ENCODE measurements at places on chromosomes 4 and X. TPM values are rescaled to one million over a fixed set of nuclear protein-coding genes. Genes with fewer than 3 reads are reported as not detected.

DNA sequence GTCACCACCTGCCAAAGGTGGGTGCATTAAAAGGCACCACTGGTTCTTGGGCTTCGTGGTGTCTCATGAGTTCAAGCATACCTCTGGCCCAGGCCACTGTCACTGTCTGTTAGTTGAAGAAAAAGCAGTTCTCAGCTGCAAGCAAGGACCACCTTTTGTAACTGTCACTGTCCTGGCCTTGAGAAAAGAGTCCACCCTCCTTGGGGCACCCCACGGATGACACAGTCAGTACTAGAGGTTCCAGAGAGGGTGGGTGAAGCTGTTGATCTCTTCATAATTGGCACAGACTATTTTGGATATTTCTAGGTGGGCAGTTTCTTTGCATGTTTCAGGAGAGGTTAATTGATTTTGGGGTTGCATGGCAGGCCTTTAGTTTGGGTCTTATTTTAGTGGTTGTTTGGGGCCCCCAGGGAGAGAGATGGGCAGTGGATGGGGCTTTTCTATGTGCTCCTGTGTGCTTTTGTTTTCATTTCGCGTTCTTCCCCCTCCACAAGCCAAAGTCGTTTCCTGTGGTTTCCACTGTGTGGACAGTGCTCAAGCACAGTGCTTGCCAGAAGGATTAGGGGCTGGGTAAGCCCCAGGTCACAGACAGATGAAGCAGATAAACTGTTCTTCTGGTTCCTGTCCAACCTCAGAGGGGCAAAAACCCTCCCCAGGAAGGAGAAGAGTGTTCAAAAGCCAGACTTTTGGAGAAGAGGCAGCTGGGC lies 156.2 kb upstream of the PPP1R2C start:
- DNase-seq, result no peak

DNA sequence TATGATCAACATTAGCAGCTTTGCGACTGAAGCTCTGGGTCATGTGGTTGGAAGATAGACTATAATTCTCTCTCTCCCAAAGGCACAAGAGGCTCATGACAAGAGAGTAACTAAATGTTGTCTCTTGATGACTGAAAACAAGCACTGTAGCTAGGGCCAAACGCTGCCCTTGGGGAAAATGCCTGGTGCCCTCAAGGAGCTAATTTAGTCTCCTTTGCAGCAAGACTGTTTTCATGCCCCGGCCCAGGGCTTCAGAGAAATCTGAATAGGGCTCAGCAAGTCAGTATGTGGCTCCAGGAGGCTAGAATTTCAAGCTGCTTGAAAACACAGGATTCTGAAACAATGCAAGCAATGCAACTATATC lies 411.9 kb downstream of the GPAT3 start:
- no peak for DNase-seq

DNA sequence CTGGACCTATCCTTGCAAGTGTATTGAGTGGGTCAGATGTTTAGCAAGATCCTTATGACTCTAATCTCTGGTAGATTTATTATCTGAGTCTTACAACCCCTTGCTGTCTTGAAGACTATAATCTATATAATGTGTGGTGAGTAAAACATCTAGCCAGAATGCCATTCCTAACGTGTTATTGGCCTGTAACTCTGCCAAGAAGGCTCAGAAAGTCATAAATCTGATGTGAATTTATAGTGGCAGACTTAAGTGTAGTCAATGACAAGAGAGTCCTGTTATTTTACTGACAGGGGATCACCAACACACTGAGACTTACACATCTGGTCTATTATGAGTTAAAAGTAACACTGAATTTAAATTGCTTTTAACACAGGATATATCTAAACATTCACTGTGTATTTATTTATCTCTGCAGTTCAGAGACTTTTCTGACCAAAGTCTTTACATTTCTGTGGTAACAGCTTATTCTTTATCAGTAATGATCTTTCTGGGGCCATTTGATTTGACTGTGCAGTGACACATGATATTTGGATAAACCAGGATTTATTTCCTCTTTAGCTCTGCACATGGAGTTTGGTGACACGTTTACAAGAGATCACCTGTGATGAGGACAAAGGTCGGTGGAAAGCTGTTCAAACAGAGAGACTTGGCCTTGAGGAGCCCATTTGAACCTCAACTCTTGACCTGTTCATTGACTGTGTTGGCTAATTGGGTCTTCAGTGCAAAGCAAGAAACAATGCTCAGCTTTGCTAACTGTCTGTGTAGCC lies 415.8 kb downstream of the STIM2 start:
- DNase-seq, result no peak

SULT1B1 gene
- total RNA-seq, result 0.41 TPM

GRCh38 chrX:23435108-23435507 lies 100.5 kb downstream of the PTCHD1 start:
- no peak for DNase-seq

GRCh38 chr4:32191961-32192360 lies 1471.8 kb downstream of the PCDH7 start:
- no peak for DNase-seq

DNA sequence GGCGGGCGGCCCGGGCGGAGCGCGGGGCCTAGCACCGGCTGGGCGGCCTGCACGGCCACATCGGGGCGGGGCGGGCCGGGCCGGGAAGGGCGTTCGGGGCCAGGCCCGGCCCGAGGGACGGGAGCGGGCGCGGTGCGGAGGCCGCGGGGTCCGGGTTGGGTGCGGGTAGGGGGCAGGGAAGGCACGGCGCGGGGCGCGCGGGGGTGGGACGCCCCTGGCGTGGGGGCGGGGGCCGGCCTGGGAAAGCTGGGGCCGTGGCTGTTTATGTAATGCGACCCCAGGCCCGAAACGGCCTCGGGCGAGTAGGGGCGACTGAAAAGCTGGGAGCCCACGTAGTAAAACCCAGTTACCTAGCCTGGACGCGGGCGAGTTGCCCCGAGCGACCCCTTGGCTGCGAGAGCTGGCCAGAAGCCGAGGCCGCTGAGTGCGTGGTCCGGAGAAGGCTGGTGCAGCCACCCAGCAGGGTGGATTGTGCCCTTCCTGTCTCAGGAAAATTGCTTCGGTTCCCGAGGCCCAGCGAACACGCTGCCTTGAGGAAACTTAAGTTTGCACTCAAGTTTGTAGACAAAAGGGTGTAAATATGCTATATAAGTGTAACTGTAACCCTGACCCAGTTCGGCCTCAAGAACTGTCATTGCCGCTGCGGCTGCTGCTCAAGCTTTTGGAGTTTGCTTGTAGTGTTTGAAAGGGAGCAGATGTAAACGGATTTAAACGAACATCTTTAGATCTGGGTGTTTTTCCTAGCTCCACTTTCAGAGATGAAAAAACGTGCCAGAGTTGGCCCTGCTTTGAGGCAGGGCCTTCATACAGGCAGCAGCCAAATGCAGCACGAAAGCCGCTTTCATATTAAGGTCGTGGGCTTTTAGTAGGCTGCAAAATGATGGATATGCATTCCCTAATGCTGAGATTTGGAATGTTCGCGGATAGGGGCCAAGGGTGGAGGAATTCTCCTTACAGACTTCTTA lies 674 bp downstream of the SEC24B start:
- no peak for DNase-seq

SMIM31 gene
- total RNA-seq, result not detected

GRCh38 chr4:48445704-48446103 lies 37.4 kb upstream of the SLC10A4 start:
- no peak for DNase-seq

GRCh38 chrX:44088510-44089144 lies 115.4 kb upstream of the NDP start:
- DNase-seq, result no peak

GRCh38 chr4:26356081-26356501 lies 35.3 kb downstream of the RBPJ start:
- no peak for DNase-seq

DNA sequence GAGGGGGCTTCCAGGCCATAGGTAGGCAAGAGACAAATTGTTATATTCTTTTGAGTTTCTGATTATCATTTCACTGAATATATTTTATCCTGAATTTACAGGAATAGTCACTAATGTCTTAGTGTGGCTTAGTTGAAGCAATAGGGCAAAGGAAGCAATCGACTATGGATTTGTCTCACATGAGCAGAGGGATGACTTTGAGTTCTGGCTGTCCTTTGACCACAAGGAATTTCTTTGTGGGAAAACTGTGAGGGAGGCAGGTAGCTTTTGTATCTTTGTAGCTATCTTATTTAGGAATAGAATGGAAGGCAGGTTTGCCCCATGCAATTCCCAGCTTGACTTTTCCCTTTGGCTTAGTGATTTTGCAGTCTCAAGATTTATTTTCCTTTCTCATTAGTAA lies 207.3 kb upstream of the ANXA10 start:
- DNase-seq, result no peak

- no peak for DNase-seq
Observed at GRCh38 chr4:88697141-88697540, 488 bp downstream of the NAP1L5 start.

RADX gene
- total RNA-seq, result 4.9 TPM

DRD5 gene
- not detected for total RNA-seq

GRCh38 chr4:125826801-125827695 lies 512.3 kb downstream of the FAT4 start:
- no peak for DNase-seq

- no peak for DNase-seq
Observed at GRCh38 chrX:21955403-21956189, 15.1 kb downstream of the SMS start.

DNA sequence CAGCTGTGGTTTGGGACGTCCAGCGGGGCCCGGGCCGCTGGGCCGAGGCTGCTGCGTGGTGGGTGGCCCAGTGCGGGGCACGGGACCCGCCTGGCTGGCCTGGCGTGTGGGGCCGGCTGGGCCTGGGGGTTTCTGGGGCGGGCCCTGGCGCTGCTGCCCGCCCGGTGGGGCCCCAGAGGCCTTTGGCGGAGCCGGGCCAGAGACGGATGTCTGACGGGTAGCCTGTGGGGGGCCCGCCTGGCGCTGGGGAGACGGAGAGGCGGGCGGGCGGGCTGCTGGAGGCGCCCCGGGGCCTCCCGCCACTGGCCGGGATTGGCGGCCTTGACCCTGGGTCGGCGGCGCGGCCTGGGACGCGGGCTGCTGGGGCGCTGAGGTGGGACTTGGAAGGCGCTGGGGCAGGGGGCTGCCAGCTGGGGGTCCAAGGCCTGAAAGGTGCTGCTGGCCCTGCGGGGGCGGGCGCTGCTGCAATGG lies 8.1 kb upstream of the TIMP1 start:
- DNase-seq, result no peak

PLAC1 gene
- total RNA-seq, result not detected
